Lung (tissue), 17 donors: ENCODE measurements at places on chromosomes 11 and 22.

DNA sequence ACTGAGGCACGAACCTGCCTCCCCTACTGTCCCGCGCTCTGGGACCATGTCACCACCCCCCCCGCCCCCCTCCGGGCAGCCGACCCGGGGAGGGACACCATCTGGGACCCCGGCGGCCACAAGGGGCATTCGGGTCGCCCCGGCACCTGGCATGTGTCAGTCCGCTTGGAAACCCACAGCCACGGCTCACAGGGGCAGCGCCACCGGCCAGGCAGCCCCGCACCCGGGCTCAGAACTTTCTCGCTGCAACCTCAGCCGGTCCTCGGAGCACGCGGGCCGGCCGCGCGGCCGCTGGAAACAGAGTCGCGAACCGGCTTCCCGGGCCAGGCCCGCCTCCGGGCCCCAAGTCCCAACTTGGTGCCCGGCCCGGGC is 159.9 kb upstream of the GRK3 start:
- H3K27ac ChIP-seq = peak overlapping the region; percentile 85
- no peaks in the 10 kb centered on the region for H3K27me3 ChIP-seq
- H3K36me3 ChIP-seq = no peaks in the 10 kb centered on the region
- no peak for DNase-seq
- peak overlapping the region; percentile 90 for H3K4me3 ChIP-seq

DNA sequence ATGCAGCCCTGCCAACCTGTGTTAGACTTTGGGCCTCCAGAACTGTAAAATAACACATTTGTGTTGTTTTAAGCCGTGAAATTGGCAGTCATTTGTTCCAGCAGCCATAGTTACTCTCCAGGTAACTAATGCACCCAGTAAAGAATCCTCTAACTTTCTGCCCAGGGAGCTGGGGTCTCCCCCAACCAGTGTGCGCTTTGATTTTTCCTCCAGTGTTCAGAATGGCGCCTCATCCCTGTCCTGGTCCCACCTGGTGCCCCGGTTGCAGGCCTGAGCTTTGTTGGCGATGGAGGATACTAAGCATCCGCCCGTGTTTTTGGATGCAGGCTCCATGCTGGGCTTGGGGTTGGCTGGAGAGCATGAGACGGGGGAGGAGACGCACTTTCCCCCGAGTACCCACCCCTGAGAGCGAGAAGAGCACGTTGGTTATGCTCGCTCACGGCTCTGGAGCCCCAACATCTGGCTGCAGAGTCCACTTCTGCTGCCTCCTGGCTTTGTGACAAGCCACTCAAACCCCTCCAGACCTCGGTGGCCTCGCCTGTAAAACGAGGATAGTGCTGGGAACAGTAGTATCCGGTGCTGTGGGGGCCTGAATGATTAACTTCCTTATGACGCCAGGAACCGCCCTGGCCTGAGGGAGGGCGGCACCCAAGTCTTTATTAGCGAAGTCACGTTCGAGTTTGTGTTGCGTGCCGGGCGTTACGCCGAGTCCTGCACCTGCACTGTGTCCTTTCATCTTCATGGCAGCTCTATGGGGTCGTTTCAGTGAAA is 25.8 kb downstream of the MRGPRD start:
- no peaks in the 10 kb centered on the region for H3K27me3 ChIP-seq
- no peaks in the 10 kb centered on the region for H3K36me3 ChIP-seq
- no peak overlapping the region for H3K27ac ChIP-seq
- H3K4me1 ChIP-seq = peaks cover 6% of the 10 kb centered on the region
- peak; percentile 38 for DNase-seq
- no peak overlapping the region for H3K4me3 ChIP-seq

GRCh38 chr11:107931206-107931605 is 3.0 kb downstream of the RAB39A start:
- H3K4me3 ChIP-seq = no peak overlapping the region
- H3K36me3 ChIP-seq = no peaks in the 10 kb centered on the region
- DNase-seq = no peak
- no peak overlapping the region for H3K27ac ChIP-seq
- H3K27me3 ChIP-seq = no peaks in the 10 kb centered on the region

DNA sequence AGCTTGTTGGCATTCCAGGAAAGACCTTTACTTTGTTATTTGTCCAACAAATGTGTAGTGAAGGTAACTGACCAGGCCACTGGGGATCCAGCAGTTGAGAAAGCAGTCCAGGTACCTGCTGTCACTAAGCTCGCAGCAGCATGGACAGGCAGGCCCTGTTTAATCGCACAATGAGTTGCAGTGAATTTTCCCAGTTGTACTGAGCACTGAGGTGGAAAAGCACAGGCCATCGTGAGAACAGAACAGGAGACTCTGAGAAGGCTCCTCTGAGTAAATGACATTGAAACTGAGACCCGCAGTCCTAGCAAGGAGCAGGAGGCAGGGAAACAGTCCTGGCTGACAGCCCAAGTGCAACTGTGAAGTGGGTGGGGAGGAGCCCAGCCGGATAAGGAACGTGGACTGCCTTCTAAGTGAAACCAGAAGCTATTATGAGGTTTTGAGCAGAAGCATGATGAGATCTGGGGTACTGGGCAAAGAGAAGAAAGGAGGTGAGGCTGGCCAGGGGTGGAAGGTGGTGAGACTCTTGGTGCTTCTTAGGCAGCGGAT is 39.8 kb upstream of the CDON start:
- no peak overlapping the region for H3K4me3 ChIP-seq
- peak overlapping the region; percentile 65 for H3K27ac ChIP-seq
- no peaks in the 10 kb centered on the region for H3K36me3 ChIP-seq
- no peaks in the 10 kb centered on the region for H3K27me3 ChIP-seq

- no peaks in the 10 kb centered on the region for H3K4me1 ChIP-seq
- no peak overlapping the region for H3K27ac ChIP-seq
- no peak for DNase-seq
- no peaks in the 10 kb centered on the region for H3K36me3 ChIP-seq
- H3K27me3 ChIP-seq = no peaks in the 10 kb centered on the region
- H3K4me3 ChIP-seq = no peak overlapping the region
Measured at GRCh38 chr11:15519124-15519791, 404.5 kb downstream of the INSC start.

DNA sequence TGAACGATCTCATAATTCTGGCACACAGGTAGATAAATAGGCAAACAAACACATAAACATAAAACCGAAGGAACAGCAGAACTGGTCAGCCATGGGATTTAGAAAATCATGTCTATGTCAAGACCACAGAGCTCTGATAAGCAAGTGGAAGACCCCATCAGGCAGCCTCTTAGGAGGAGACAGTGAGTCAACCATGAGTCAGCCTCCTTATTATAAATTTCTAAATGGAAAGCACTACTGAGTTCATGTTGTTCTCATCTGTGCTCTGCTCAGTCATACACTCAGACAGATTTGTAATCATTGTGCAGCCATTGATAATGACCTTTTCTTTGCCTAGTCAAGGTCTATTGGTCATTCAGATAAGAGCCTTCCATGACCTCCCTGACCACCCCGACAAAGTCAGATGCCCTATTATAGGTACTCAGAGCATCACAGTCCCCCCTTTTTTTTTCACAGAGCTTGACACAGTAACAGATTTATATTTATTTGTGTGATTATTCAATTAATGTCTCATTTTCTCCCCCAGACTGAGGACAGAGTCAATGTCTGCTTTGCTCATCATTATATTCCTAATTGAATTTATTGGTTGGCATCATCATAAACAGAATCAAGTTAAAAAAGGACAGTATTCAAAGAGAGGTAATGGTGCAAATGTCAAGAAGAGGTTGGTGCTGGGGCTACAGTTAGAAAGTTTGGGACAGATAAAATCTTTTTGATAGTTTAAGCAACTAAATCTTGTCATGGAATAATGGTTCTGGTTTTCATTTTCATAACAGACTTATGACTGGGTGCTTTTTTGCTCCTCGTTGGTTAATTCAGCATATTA is 579.7 kb upstream of the CCDC90B start:
- no peaks in the 10 kb centered on the region for H3K27me3 ChIP-seq
- no peak overlapping the region for H3K4me3 ChIP-seq
- H3K36me3 ChIP-seq = no peaks in the 10 kb centered on the region

GRCh38 chr11:27216270-27217149 is 146.5 kb downstream of the CCDC34 start:
- H3K27me3 ChIP-seq = no peaks in the 10 kb centered on the region
- H3K4me3 ChIP-seq = no peak overlapping the region
- peaks cover 3% of the 10 kb centered on the region for H3K4me1 ChIP-seq

GRCh38 chr22:41264408-41264941 is 21.5 kb downstream of the RANGAP1 start:
- H3K36me3 ChIP-seq = peaks cover 68% of the 10 kb centered on the region
- DNase-seq = no peak
- H3K4me3 ChIP-seq = no peak overlapping the region
- H3K27me3 ChIP-seq = no peaks in the 10 kb centered on the region
- H3K27ac ChIP-seq = no peak overlapping the region
- H3K4me1 ChIP-seq = no peaks in the 10 kb centered on the region

- H3K4me1 ChIP-seq = no peaks in the 10 kb centered on the region
- H3K36me3 ChIP-seq = peaks cover 20% of the 10 kb centered on the region
- no peak overlapping the region for H3K27ac ChIP-seq
- no peak overlapping the region for H3K4me3 ChIP-seq
Measured at GRCh38 chr11:73931039-73931645, 19.7 kb upstream of the DNAJB13 start.

GRCh38 chr22:48434156-48434867 is 1393.4 kb downstream of the BRD1 start:
- no peak for DNase-seq
- no peaks in the 10 kb centered on the region for H3K36me3 ChIP-seq
- H3K4me3 ChIP-seq = no peak overlapping the region
- peaks cover 6% of the 10 kb centered on the region for H3K27me3 ChIP-seq
